Astrocyte (in vitro differentiated cells and primary cell): ENCODE measurements at places on chromosomes 11 and 22.

GRCh38 chr11:114949614-114950351 lies 271.5 kb downstream of the NXPE2 start:
- DNase-seq: no peak

- no peak for DNase-seq
These were observed 23.8 kb upstream of the ALDH3B2 start for GRCh38 chr11:67698247-67698646.

DNA sequence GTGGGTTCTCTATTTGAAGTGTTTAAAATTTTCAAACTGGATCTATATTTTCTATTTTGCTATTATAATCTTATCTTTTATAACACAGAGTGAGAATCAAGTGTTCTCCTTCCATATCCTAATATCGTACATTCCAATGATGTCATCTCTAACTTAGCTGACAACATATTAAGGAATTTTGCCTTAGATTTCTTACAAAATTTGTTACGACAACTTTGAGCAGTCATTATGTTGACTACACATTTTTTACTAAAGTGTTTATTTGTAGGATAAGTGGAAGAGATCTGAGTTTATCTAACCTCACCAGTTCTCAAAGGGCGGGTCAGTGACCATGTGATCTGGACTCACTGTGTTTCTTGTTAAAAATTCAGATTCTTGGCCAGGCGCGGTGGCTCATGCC lies 12.7 kb downstream of the BTG4 start:
- DNase-seq: no peak

DNA sequence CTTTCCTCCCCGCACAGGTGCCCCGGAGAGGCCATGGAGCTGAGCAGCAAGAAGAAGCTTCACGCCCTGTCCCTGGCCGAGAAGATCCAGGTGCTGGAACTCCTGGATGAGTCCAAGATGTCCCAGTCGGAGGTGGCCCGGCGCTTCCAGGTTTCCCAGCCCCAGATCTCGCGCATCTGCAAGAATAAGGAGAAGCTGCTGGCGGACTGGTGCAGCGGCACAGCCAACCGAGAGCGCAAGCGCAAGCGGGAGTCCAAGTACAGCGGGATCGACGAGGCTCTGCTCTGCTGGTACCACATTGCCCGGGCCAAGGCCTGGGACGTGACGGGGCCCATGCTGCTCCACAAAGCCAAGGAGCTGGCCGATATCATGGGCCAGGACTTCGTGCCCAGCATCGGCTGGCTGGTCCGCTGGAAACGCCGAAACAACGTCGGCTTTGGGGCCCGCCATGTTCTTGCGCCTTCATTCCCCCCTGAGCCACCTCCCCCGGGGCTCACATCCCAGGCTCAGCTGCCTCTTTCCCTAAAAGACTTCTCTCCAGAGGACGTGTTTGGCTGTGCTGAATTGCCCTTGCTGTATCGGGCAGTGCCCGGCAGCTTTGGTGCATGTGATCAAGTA lies 1.3 kb downstream of the TIGD3 start:
- no peak for DNase-seq

GRCh38 chr11:38900211-38900610 lies 2302.2 kb upstream of the RAG2 start:
- DNase-seq: no peak

GRCh38 chr11:46359953-46360352 lies 12.7 kb downstream of the DGKZ start:
- DNase-seq: no peak

DNA sequence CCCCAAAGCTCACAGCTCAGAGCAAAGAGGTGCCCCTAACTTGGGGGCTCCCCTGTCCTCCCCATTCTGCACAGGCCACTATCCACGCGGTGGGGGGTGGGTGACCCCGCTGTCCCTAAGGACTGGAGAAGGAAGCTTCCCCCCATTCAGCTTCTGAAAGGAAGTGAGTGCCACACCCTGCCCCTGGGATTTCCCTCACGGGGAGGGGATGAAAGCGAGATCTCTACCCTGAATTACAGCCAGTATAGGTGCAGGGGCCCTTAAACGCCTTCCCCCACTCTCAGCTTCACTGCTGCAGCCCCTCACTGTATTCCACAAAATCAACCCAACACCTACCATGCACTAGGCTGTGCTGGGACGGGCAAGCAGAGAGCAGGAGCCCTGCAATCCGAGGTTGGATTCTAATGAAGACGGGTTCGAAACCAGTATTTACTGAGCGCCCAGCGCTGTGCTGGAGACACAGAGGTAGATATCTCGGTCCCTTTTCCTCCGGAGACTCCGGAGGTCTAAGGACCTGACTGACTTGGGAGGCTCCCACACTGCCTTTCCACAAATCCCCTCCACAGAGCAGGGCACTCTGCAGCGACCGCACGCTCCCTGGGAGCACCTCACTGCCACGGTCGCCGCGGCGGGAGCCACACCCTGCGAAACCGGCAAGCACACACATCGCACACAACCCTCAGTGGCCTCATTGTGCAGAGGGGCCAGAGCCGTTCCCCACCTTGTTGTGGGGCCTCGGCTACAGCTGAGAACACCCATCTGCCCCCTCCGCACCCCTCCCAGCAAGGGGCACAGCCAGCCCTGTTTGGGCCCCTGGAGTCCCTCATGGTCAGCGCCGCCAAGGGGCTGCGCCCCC lies 1.8 kb downstream of the AHNAK start:
- DNase-seq: no peak

DNA sequence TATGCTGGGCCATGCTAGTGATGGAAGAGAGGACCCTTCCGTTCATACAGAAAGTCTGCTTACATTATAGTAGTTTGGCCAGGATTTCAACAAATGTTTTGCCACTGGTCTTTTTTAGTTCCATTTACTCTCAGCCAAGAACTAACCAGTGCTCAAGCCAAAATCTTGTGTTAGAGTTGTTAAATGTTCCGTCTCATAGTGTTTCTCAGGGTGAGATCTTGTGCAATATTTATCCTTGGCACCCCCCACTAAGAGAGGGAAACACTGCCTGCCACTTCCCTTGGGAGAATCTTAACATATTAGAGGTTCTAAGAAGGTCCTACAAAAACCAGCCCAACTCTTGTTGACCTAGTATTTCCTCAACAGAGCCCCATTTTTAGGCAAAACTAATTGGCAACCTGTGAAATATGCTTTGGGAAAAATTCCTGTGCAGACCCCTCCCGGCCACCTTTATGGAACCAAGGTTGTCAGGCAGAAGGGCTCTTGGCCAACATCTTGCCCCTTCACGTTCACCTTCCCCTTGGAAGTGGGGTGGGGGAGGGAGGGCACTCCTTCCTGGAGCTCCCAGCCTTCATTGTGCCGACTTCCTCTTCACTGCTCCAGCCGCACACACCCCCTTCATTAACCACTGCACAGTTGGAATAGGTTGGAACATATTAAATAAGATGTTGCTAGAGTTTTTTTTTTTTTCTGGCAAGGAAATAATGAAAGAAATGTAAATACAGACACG lies 173.2 kb upstream of the SORL1-AS1 start:
- no peak for DNase-seq

DNA sequence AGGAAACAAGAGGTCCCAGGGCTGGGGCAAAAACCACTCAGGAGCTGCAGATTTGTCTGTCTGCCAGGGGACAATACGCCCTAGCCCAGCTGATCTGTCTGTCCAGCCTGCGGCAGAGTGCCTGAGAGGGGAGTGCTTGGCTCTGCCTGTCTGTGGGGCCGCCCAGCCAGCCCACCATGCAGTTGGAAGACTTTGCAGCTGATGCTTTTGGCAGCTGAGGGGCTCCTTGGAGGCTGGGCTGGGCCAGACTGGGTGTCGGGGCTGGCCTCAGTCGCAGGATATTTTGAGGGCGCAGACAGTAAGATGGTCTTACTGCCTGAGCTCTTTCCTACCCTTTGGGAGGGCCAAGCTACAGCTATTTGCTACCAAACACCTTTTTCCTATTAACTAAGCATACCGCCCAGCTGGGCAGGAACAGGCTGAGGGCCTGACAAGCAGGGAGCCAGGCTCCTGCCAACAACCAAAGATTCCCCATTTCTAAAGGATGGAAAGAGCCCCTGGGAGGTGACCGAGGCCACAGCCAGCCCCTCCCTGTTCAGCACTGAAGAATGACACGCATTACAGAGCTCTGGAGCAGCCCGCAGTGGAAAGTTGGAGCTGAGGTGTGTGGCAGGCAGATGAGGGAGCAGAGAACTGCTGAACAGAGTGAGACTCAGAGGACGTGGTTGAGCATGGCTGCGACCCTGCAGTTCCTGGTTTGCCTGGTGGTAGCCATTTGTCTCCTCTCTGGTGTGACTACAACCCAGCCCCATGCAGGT lies at the start of gene FAM180B:
Gene FAM180B, plus strand, starts transcription at position 581 of the 758 bp plus-strand sequence. Its CDS starts 91 bp downstream, at position 672.
- no peak for DNase-seq

- no peak for DNase-seq
These were observed 37.4 kb downstream of the COMMD9 start for GRCh38 chr11:36251823-36252222.

DNA sequence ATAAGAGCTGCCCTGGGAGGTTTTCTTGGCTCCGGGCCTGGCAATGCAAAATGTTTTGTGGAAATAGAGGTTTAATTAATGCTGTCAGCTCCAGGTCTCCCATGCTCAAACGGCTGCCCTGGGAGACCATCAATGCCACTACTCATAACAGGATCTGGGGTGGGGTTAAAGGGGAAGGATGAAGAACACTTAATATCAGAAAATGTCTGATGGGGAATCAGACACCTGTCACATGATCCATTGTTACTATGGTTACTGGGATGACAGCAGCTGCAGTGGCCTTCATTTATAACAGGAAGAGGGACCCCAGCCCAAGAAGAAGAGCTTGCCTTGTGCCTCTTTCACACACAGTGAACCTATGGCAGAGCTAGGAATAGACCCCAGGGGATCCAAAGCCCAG lies 2.2 kb upstream of the SYT13 start:
- no peak for DNase-seq

DNA sequence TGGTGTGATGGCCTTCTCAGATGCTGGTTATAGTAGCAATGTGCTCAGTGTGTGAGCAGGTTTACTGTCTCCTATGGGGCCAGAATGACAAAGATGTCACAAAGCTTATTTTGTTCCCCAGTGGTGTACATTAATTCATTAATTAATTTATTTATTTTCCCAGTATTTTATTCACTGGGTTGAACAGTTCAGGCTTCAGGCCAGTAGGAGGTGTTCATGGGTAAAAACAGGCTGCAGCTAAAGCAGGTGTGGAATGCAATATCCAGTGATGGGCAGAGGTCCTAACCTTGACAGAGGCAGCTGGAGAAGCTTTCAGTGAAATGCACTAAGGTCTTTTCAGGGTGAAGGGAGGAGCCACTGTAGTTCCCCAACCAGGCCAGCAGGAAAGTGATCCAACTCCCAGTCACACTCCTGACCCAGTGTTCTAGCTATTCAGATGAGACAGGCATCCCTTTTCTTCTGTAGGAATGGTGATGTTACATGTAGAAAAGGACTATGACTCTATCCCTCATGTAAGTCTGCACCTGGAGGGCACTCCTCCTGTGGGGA lies 7.8 kb upstream of the FANCF start:
- no peak for DNase-seq

DNA sequence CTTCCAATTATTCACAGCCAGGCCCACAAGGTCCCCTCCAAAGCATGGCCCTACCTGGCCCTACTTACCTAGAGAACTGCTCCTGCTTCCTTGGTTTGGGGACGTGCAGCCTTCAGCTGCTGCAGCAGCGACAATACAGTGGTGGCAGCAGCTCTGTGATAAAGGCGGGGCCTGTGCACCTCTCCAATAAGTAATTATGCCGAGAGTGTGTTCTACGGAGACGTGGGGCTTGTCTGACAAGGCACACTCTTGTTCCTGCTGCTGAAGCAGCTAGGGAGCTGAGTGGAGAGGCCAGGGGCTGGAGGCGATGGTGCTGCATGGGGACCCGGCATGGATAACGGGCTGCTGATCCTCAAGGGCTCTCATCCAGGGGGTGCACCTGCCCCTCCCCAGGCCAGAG lies 98.0 kb upstream of the THY1 start:
- DNase-seq: no peak

DNA sequence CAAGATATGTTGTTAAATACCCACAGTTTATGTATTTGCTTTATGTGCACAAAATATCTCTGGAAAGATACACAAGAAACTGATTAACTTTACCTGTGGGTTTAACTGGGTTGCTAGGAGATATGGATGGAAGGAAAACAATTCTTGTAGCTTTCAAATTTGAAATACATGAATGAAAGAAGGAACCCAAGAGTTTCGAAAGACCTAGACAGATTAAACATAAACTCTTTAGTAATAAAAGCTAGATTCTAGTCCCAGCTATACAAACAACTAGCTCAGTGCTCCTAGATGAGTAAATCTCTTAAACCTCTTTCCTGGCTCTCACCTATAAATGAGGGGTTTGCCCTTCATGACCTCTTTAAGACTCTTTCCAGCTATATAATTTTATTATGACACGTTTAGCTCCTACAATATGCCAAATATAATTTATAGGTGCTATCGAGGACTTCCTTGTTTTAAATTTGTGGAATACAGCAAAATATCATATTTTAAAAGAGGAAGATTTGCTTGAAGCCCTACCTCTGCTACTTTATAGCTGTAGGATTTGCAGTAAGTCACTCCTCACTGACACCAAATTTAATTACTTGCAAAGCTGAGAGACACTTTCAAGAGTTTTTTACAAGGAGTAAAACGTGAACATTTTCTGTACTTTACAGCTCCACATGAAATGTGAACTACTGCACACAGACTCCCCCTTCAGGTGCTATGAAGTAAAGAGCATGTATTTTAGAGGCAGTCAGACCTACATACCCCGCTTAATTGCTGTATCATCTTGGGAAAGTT lies 50.7 kb downstream of the RRAS2 start:
- DNase-seq: peak; percentile 36

- DNase-seq: no peak
These were observed 39.7 kb downstream of the ZNF195 start for GRCh38 chr11:3339340-3339624.
